ENCODE measurements at places on chromosomes 4 and X. TPM values are rescaled to one million over a fixed set of nuclear protein-coding genes. Genes with fewer than 3 reads are reported as not detected.

The SUPT20HL1 gene
- not detected for total RNA-seq

The PAGE2 gene
- total RNA-seq: not detected

The CCKAR gene
- total RNA-seq: not detected

GRCh38 chr4:124907881-124908280 lies 195.3 kb upstream of the ANKRD50 start:
- DNase-seq: no peak

DNA sequence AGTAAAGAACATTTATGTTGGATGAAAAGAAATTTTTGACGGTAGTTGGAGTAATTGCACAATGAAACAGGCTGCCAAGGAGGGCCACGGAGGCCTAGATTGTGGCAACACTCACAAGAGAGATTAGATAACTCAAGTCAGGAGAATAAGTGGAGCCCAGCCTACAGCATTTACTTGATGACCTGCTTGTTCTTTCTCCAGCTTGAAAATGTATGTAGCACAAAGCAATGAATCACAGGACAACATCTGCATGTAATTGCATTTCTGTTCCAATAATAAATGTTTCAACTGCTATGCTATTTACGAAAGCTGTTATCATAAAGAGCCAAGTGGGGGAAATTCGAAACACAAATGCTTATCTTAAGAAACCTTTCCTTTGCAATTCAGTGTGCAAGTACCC lies 221.2 kb upstream of the MID1 start:
- DNase-seq: no peak

- DNase-seq: no peak
Observed at GRCh38 chr4:138696771-138697170, 318.8 kb upstream of the NOCT start.

DNA sequence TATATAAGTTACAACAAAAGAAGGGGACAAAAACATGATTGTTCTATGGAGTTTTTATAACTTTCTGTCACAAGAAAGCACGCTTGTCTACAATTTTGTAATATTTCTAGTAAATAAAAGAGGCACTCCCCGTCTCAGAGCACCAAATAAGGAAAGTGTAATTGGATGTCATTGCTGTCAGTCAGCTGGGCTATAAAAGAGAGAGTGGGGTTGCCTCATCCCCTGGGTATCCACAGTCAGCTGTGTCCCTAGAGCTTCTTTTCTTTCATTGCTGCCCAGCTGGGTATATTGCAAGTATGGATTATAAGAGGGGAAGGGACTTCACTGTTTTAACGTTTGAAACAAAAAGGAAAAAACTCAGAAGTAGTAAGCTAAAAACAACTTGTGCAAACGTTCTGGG lies 61.3 kb downstream of the NPNT start:
- DNase-seq: no peak

DNA sequence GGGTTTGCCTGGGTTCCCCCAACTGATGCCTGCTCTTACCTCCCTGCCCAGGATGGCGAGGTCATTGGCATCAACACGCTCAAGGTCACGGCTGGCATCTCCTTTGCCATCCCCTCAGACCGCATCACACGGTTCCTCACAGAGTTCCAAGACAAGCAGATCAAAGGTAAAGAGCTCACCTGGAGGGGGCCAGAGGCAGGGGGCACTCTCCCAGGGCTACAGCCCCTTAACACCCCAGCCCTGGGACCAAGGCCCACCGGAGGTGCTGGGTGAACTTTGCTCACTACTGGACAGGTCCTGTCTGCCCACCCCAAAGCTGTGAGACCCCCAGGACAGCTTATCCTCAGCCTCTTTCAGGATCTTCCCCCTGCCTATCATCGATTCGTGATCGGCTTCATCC lies 24.5 kb downstream of the HTRA3 start:
- DNase-seq: no peak

Data from liver (tissue), 10 donors.